ENCODE measurements at places on chromosomes 2 and 18. TPM values are rescaled to one million over a fixed set of nuclear protein-coding genes. Genes with fewer than 3 reads are reported as not detected.

Gene CABYR
- total RNA-seq = 4.5 TPM

Gene DLGAP1
- total RNA-seq = not detected

Gene HIBCH
- total RNA-seq = 16.3 TPM

Gene EGR4
- not detected for total RNA-seq

Gene TEX44
- not detected for total RNA-seq

Gene CPS1
- 8.5 TPM for total RNA-seq

Gene C2orf92
- 3.1 TPM for total RNA-seq

Gene MRPS9
- 19.0 TPM for total RNA-seq

Gene C2orf15
- 0.18 TPM for total RNA-seq

Gene ALPP
- total RNA-seq = not detected

Gene OTOF
- 0.05 TPM for total RNA-seq

Gene SOX11
- total RNA-seq = 11.9 TPM

Gene MLPH
- 50.9 TPM for total RNA-seq

Gene CENPA
- 0.30 TPM for total RNA-seq

Gene AFF3
- total RNA-seq = 3.8 TPM

Gene HDAC4
- total RNA-seq = 19.9 TPM

Gene BUB1
- total RNA-seq = 26.9 TPM

Gene PPP1R1C
- total RNA-seq = 0.28 TPM

Gene FAM98A
- total RNA-seq = 68.0 TPM

Gene HAAO
- total RNA-seq = not detected

Gene CNDP1
- not detected for total RNA-seq

Gene AMER3
- not detected for total RNA-seq

Gene TUBA3D
- not detected for total RNA-seq

Gene ERFE
- 0.65 TPM for total RNA-seq

Gene OTOS
- not detected for total RNA-seq

Gene LCT
- not detected for total RNA-seq

Gene CWC22
- 21.6 TPM for total RNA-seq

Gene DSC2
- total RNA-seq = 2.8 TPM

Gene CYP1B1
- 0.78 TPM for total RNA-seq

Gene PLEKHB2
- total RNA-seq = 153 TPM

Gene CHRNG
- not detected for total RNA-seq

Gene LBH
- total RNA-seq = 26.3 TPM

Gene CRYGD
- total RNA-seq = not detected

Gene RFTN2
- 5.9 TPM for total RNA-seq
